ENCODE measurements at places on chromosomes 2 and 18.

GRCh38 chr2:241879326-241879725, 9.8 kb downstream of the RTP5 start:
- no peak for DNase-seq

GRCh38 chr2:43307046-43307445, 80.6 kb upstream of the ZFP36L2 start:
- no peak for DNase-seq

GRCh38 chr2:172698041-172698863, 37.4 kb upstream of the RAPGEF4 start:
- DNase-seq: no peak

DNA sequence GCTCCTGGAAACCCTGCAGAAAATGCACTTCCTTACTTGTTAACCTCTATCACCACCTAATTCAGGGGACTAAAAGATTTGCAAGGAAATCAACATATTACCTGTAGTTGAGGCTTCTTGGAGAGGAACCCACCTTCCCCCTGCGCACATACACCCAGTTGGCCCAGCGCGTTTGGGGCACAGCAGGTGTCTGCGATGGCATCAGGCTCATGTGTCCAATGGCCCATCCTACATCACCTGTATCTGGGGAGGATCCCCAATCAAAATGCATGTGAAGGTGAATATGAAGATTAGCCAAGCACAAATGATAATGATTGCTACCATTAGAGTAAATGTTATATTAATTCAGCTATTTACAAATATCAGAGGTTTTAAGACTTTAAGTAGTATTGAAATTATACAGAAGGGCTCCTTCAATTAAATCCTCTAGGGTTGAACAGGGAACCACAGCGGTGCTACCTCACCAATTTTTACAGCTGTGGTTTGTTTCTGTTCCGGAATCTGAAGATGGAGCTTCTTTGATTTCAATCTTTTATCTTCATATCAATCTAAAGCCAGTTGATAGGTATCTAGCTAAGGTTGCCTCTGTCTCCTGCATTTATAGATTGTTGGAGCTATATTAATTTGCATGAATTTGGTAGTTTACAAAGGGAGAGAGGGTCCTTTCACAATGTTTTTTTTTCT, 486.0 kb downstream of the RNF144A start:
- no peak for DNase-seq

DNA sequence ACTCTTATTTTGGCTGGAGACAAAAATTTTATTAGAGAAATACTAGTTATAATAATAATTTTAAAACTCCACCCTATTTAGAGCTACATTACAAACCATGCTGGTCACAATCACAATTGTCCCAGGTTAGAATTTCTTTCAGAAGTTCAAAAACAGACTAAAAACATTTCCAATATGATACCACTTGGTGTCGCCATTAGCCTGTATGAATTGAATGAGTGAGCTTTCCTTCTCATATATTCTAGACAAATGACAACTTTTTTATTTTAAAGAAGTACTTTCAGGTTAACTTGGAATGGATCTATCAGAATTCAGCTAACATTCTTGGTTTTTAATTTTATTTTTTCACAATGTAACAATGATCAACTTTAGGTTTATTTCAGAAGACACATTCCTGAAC, 48.0 kb downstream of the SERPINB8 start:
- no peak for DNase-seq

GRCh38 chr2:88139203-88139702, 11.4 kb upstream of the FABP1 start:
- DNase-seq: no peak

DNA sequence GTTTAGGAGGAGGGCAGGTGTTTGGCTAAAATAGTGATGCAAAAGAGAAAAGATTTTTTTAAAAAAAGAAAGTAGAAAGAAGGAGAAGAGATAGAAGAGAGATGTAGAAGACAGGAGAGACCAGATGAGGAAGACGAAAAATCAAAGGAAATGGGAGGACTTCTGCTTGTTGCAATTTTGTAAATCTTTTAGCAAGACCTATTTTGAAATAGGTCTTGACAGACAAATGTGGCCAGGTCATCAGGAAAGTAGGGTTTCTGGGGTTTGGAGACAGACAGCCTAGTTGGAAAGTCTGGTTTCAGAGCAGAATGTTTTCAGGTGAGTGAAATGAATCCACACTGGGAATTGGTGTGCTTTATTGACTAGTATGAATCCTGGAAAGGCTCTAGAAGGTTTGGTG, 104.5 kb upstream of the CAVIN2 start:
- no peak for DNase-seq

GRCh38 chr2:60068755-60069154, 484.7 kb downstream of the BCL11A start:
- DNase-seq: no peak

GRCh38 chr2:50535971-50536759, 495.8 kb downstream of the NRXN1 start:
- DNase-seq: no peak

DNA sequence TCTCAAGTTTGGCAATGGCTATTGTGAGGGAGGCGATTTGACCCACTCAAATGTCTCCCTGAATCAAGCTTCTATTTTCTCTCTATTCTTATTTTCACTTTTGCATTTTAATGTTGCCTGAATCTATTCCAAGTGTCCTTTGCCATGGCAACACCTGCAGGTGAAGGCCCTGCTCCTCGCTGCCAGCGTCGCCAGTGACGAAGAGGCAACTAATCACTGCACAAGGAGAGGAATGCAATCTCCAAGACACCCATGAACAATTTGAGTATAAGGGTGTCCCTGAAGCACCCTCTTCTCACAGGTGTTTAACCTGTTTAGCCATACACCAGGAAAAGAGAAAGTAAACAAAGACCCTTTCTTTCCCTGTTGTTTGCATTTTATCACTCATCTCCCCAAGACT, 165.6 kb upstream of the VRK2 start:
- DNase-seq: no peak

GRCh38 chr18:47605093-47605492, 325.4 kb downstream of the SMAD2 start:
- DNase-seq: no peak

DNA sequence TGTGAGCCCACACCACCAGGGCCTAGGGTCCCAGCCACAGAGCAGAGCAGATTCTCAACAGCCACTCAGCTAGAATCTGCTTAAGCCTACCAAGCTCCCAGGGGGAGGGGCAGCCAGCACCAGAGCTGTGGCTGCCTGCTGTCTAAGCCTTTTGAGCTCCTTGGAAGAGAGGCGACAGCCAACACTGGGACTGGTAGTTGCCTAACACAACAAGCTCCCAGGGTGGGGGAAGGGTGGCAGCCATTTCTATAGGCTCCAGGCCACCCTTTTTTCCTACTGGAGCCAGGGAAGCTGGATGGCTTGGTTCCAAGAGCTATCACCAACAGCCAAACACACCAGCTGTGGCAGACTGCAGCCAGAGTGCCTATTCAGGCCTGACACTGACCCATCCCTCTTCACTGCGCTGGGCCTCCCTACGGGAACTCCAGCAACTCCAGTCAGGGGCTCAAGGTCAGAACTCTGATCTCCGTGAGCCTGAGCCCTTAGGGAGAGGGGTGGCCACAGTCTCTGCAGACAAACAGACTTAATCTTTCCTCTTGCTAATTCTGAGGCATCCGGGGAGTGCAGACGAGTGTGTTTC, 1824.3 kb upstream of the CELF4 start:
- no peak for DNase-seq

DNA sequence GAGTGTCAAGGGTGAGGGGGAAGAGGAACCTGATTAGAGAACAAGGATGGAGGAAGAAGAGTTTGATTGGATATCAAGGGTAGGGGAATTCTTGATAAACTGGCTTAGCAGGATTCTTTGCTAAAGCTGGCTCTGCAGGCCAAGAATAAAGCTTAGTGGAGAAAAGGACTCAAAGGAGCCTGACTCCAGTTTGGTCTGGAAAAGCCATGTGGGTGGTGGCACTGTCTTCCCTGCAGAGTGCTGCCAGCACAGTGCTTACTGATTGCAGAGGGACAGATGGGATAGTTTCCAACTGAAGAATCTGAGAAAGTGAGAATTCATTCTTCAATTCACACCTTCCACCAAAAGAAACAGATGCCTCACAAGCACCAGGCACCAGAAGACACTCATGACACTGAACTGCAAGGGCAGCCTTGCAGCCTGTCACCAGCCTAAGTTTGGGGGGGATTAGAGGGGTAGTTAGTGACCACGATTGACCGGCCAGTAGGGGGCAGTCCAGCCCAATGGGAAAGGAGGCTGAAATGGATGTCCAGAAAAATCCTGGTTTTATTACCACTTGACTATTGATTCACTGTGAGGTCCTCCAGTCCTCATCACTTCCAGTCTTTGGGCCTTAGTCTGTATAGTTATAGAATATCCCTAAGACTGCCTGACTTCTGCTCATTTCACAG, 334.5 kb downstream of the SMAD2 start:
- no peak for DNase-seq

DNA sequence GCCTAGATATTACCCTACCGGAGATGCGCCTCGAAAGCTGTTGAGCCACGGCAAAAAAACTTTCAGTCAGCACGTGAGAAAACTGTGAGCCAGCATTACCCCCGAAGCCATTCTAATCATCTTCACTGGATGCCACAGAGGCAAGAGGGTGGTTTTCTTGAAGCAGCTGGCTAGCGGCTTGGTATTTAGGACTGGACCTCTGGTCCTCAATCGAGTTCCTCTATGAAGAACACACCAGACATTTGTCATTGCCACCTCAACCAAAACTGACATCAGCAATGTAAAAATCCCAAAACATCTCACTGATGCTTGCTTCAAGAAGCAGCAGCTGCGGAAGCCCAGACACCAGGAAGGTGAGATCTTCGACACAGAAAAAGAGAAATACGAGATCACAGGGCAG, 52.8 kb upstream of the SLC66A3 start:
- DNase-seq: no peak

DNA sequence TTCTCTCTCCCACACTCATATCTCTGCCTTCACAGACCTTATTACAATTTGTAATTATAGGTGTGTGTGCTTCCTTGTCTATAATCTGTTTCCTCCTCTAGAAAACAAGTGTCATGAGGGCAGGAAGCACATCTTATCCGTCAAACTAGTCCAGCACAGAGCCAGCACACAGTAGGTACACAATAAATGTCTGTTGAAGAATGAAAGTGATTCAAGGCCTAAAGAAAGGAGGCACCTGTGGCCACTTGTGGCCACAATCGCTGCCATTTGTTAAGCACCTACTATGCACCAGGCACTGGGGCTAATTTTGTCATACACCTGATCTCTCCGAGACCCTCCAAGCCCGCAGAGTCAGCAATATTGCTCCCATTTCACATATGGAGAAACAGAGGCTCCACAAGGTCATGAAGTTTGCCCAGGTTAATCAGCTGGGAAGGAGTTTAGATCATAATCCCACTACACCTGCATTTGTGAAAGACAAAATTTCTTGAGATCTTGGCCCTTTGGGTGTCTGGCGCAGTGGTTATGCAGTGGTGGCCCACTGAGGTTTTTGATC, 78.4 kb downstream of the TNS1 start:
- DNase-seq: no peak

DNA sequence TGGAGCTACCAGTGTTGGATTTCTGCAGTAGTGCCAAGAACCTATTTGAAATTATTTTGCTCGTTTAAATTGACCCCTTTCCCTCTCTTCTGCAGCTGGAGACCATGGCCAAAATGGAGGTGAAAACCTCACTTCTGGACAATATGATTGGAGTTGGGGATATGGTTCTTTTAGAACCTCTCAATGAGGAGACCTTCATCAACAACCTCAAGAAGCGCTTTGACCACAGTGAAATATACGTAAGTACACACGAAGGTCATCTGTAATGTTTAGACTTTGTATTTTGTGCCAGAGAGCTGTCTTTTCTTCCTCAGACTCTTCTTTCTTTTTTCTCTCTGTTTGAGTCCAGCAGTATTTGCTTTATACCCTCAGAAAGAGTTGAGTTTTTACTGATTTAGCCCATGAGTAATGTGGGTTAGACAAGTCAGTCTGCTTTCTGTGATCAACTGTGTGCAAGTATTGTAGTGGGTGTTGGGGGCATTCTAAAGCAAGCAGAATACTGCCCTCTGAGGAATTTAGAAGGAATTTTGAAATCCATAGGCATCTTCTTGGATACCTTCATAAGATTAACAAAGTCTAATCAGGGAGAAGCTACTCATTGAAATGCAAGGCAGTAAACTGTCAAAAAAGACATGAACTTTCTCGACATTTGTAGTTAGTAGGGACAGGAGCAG, 31.7 kb downstream of the MYO1B start:
- no peak for DNase-seq

GRCh38 chr2:73386894-73387636, 1.4 kb downstream of the ALMS1 start:
- DNase-seq: no peak

All from activated T-cell treated with anti-CD3 and anti-CD28 coated beads for 24 hours (primary cell).